ENCODE measurements at places on chromosomes 12 and 14.

DNA sequence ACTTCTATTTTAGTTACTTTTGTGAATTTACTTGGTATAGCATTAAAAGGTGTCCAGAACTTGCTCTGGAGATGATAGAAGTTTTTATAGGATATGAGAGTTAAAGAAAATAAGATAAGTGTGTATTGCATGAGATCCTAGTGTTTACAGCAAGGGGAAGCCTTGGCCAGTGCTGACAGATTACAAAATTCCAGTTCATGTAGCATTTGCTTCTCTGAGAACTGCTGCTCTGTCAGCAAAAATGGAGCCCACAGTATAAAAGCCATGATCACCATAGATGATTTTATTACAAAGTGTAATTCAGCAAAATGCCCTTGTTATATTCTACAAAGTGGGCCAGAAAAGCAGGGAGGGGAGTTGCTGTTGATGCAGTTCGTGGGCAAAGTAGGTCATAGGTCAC, 40.0 kb upstream of the ATF1 start:
- no peak for DNase-seq

- DNase-seq = no peak
These were observed 424.9 kb upstream of the MGAT4C start for GRCh38 chr12:86681060-86681459.

GRCh38 chr12:126147321-126147720, 1082.1 kb downstream of the AACS start:
- DNase-seq = no peak

GRCh38 chr14:69855180-69855832, 23.9 kb upstream of the SMOC1 start:
- DNase-seq = no peak

DNA sequence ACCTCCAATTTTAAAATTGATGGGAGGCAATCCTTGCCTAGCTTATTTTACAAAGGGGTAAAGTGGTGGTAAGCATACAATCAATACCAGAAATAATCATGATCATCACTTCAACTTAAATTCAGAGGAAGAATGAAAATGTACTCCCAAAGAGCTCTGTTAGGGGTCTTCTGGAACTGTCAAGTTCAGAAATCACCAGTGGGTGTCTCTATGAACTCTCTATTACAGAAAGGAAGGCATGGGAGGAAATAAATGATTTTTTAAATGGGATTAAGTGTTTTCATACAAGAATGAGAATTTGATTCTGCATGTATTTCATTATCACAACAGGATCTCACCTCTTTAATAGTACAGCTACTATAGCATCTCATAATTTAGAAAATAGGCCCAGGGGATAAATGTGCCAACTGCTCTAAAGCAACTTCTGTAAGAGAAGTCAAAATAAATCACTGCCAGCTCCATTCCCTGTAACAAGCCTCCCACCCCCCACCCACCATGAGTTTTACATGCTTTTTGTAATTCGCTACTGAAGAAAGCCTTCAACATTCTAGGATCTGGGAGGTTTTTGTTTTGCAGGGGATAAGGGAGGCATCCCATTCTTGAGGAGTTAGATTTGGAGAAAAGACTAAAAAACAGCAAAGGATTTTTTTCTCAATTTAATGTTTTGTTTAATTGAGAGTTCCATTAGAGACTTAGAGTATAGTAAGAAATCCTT, 9.7 kb downstream of the DCP1B start:
- no peak for DNase-seq

GRCh38 chr12:113647048-113647447, 175.4 kb upstream of the LHX5 start:
- no peak for DNase-seq

DNA sequence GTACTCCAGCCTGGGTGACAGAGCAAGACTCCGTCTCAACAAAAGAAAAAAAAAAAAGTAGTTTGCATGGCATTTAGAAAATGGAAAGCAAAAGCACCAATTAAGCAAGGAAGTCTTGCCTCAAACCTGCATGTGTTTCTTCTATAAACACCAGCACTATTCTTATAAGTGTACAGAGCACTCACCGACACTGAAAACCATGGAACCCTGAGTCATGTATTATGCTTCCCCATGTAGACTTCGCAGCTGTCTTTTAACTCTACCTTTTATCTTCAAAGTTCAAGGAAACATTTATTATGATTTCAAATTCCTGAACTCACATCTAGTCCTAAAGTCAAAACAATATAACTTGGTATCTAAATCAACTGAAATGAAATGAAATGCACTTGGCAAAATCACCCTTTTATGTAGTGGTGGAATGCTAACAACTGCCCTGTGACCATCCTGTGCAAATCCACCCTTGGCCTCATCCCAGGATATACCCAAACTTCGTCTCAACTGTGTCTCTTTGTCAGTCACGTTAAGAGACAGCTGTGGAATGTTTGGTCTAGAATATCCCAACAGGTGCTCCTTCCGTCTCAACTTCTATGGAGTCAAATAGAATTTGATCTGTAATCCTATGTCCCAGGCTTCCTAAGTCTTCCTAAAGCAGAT, 4.8 kb downstream of the BCAT1 start:
- DNase-seq = no peak

- no peak for DNase-seq
These were observed 3.1 kb downstream of the OTUB2 start for GRCh38 chr14:94029265-94029664.

GRCh38 chr12:80273144-80273543, 170.9 kb upstream of the PTPRQ start:
- DNase-seq = no peak

DNA sequence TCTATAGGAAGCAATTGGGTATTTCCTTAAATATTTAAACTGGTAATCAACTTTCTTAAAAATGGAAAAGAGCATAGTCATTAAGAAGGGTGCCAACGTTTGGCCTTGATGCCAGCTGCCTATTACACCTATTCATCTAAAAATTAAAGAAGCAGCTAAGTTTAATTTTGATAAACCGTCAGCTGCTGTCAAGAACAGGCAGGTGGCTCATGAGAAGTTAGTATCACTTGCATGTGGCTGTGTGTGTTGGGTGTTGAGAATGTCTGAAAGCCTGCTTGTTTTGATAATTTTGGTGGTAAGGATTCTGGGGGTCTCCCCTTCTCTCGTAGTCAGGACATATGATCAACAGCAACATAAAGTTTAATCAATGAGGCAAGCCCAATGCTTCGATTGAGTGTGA, 6.5 kb downstream of the GLRX5 start:
- no peak for DNase-seq

GRCh38 chr14:75344411-75344810, 65.8 kb downstream of the FOS start:
- no peak for DNase-seq

DNA sequence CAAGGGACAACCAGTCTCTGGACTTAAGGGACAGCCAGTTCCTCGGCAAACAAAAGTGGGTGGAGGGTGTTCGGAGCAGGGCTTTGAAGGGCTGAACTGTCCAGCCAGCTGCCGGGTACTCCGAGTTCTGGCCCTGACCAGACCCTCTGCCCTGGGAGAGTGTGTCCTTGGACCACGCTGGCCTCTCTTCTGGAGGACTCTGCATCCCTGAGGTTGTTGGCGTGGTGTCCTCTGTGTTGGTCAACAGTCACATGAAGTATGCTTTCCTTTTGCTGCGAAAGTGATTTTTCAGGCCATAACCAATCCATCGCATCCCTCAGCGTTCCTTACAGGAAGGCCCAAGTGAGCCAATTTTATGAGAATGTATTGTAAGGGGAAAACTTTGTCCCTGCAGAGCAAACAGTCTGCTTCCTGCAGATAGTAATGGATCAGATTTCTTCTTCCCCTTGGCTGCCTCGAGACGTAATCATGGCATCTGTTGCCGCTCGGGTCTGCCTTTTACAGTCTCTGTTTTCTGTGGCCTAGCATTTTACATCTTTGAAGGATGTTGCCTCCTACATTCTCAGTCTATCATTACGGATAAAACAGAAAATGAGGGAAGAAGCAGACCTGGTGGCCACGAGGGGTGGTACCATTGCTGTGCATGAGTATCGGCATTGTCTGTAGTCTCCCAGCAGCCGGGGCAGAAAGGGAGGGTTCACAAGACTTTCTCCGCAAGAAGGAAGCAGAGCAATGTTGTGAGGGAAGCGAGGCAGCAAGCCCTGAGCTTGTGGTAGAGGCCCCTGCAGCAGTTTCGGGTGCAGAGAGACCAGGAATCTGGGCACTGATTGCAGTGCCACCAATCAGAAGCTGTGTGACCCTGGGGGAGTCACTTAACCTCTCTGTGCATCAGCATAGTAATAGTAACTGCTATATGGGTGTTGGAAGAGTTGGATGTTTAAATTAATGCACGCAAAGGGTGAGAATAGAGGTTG, 47.4 kb downstream of the SMIM41 start:
- DNase-seq = no peak

- DNase-seq = no peak
These were observed 29.0 kb downstream of the ATP2B1 start for GRCh38 chr12:89679631-89680030.

DNA sequence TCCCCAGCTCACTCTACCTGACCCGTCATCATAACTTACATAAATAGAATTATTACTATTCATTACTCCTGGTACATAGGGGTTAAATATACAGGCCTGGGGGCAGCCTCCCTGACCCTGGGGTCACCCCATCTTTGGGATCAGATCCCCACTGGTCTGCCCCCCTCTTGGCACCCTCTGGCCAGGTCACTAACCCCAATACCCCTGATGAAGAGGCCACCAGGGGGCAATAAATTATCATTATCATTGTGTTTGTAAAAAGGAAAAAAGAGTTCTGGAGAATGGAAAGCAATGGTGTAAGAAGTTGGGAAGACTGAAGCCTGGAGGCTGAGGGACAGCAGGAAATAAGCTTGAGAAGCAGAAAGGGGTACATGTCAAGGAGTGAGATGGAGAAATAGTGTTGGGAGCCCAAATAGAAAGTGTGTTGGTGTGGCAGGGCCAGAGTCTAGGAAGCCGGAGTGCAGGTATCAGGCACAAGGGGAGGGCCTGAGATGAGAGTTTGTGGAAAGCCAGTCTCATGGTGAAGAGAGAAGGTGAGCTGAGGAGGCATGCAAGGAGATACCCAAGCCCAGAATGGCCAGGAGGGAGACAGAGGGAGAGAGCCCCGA, 6.1 kb upstream of the AAAS start:
- DNase-seq = no peak

- DNase-seq = no peak
These were observed 44.4 kb downstream of the PLEKHG7 start for GRCh38 chr12:92747151-92747550.

DNA sequence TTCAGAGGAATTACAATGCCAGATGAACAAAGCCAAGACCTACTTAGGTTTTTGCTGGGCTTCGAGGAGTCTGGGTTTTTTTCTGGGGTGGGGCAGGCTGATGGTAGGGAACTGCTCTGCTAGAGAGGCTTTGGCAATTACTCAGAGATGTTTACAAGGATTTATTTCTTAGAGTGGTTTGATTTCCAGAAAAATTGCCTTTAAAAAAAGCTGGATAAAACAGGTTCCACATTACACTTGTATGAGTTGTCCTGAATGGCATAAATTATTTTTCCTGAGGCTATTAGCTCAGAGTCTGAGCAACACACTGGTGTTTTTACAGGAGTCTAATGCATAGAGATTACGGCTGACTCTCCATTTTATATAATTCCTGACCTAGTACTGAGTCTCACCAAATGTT, 118.5 kb upstream of the FRMD6 start:
- DNase-seq = no peak

- DNase-seq = no peak
These were observed 57.9 kb upstream of the CCDC91 start for GRCh38 chr12:28132398-28132797.

DNA sequence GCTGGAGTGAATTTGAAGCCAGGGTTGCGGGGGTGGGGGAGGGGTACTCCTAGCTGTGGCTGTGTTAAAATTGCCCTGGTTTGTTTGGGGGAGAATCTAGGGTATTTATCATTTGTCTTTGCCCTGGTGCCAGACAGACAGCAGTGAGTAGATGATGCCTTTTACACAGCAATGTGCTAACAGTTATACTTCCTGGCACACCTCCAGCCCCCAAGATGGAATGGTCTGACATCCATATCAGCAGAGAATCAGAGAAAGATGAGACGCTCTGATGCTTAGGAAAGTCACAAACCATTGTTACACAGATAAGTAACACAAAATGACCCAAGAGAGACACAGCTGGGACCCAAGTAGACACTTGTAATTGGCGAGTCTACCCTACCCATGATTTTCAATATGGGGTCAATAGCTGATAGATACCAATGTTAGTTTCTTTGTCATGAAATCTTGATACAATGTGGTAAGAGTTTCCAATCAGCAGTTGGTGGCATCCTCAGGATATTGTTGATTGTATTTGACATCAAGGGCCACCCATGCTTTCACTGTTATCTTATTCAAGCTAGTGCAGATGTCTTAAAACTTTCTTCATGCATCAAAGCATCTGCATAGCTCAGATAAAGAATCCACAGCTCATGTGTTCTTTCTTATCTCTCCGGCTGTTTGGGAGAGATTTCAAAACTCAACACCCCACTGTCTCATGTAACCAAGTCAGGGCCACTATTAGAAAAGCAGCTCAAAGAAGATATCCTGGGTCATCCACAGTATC, 2.6 kb upstream of the PRKAB1 start:
- no peak for DNase-seq

GRCh38 chr12:13472690-13473089, 276.2 kb downstream of the EMP1 start:
- DNase-seq = no peak

GRCh38 chr12:92553389-92553788, 149.4 kb upstream of the PLEKHG7 start:
- no peak for DNase-seq

DNA sequence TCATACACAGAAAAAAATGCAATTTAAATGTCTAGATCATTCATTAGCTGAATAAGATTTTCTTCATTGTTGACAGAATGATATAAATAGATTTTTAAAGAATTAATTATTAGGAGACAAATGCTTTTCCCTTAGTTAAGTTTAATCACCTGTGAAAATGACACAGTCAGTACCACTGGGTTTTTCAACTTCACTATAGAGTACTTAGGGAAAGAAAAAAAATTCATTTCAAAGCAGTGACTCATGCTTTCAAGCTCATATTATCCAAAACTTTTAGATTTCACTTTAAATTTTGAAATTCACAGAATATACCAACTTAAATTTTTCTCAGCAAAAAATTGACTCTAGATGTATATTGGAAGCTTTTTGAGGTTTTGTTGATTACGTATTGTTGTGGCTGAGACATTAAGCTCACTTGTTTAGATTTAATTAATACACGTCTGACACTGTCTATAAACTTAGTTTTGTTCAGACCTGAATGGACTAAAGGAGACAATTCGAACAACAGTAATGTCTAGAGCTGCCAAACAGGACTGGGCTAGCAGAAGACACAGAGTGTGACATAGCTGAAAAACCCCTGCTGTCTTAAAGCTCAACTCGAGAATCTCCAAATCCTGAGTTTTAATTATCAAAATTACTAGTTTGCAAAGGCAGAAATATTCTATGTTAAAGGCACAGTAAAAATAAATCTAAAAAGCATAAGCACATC, 1.6 kb downstream of the MGAT4C start:
- DNase-seq = no peak

GRCh38 chr12:87849074-87849473, 180.1 kb downstream of the C12orf50 start:
- no peak for DNase-seq

Measured in central memory CD4-positive, alpha-beta T cell (primary cell).